ENCODE measurements at places on chromosomes 6 and 20. TPM values are rescaled to one million over a fixed set of nuclear protein-coding genes. Genes with fewer than 3 reads are reported as not detected.

DNA sequence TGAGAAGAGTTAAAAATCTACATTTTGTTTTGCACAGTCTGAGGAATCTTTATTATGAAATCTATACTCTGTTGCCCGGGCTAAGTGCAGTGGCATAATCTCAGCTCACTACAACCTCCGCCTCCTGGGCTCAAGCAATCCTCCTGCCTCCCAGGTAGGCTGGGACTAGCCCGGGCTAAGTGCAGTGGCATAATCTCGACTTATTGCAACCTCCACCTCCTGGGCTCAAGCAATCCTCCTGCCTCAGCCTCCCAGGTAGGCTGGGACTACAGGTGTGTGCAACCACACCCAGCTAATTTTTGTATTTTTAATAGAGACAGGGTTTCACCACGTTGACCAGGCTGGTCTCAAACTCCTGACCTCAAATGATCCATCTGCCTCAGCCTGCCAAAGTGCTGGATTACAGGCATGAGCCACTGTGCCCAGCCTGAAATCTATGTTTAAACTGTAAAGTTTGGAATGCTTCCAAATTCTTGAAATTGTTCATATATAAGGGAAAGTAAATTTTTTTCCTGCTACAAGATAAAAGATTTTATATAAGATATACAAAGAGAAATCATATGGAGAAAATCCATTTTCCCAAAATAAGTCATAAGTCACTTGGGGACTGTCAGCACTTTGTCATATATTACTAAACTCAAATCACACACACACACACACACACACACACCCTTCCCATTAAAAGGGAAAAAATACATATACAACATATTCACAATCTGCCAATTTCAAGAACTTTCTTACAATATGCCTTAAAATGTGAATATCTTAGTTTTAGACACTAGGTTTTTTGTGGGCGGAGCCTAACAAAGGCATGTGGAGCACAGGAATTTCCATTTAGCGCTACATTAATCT, 19.4 kb downstream of the PTPRK start:
- H3K27ac ChIP-seq, result 0 out of 2 replicates have a peak overlapping the region, but pooled peaks have one; percentile 23
- H3K4me3 ChIP-seq, result no peak overlapping the region
- H3K36me3 ChIP-seq, result no peaks in the 10 kb centered on the region
- peaks cover 45% of the 10 kb centered on the region for H3K4me1 ChIP-seq

DNA sequence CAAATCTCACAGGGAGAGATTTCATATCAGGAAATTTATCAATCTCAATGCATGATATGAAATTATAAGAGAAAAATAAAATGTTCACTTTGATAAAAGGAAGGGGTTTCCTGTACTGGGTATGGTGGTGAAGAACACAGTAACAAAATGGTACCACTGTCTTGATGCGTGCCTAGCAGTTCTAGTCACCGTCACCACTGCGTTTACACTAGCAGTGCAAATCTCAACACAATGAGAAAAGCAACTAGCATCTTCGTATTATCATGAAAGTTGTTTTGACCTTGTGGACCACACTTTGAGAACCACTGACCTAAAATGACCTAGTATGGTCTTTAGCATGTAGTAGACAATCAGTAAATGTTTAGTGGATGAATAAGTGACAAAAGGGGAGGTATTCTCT, 68.4 kb upstream of the ADGRF4 start:
- no peak overlapping the region for H3K4me3 ChIP-seq
- no peak for DNase-seq
- H3K27ac ChIP-seq, result no peak overlapping the region
- H3K36me3 ChIP-seq, result no peaks in the 10 kb centered on the region
- no peaks in the 10 kb centered on the region for H3K27me3 ChIP-seq

DNA sequence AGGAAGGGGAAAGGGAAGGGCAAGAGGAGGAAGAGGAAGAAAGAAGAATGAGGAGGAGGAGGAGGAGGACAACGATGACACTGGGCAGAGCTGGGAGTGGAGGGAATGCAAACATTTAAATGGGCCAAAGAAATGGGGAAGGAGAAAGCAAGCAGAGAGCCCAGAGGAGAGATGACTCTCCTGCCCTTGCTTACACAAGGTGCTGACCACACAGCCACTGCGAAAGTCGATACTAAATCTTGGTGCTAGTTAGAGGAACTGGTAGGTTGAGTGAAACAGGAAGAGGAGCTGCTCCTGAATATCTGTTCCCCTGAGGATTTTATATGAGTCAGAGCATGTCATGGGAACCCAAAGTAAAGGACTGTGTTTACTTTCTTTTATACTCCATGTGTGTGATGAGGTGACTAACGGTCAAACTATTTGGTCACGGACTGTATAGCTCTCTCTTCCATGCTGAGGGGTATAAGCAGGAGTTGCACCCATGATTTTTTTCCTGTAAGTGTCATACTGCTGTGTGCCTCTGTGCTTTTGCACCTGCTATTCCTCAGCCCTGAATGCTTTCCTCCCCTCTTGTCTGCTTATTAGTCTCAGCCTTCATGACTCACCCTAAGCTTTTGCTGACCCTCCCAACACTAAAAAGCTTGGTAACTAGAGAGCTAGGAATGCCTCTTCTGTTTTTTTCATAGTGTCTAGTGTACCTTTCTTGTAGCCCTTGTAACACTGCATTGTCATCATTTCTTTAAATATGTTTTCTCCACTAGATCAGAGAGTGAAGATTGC, 9.5 kb upstream of the PAQR8 start:
- H3K4me3 ChIP-seq, result no peak overlapping the region
- no peak overlapping the region for H3K27ac ChIP-seq
- no peak for DNase-seq
- no peaks in the 10 kb centered on the region for H3K36me3 ChIP-seq
- peaks cover 15% of the 10 kb centered on the region for H3K4me1 ChIP-seq

C20orf204 gene
- total RNA-seq, result 2.1 TPM

HSD17B8 gene
- total RNA-seq, result 7.3 TPM

Data from WTC11 (cell line).